Ecto neural progenitor cell (in vitro differentiated cells): ENCODE measurements at places on chromosomes 4 and X.
A peak's percentile ranks its signal among the peaks of the same experiment; 100 is the strongest.

GRCh38 chr4:79023799-79024770 lies 84.8 kb upstream of the PAQR3 start:
- no peak for DNase-seq

DNA sequence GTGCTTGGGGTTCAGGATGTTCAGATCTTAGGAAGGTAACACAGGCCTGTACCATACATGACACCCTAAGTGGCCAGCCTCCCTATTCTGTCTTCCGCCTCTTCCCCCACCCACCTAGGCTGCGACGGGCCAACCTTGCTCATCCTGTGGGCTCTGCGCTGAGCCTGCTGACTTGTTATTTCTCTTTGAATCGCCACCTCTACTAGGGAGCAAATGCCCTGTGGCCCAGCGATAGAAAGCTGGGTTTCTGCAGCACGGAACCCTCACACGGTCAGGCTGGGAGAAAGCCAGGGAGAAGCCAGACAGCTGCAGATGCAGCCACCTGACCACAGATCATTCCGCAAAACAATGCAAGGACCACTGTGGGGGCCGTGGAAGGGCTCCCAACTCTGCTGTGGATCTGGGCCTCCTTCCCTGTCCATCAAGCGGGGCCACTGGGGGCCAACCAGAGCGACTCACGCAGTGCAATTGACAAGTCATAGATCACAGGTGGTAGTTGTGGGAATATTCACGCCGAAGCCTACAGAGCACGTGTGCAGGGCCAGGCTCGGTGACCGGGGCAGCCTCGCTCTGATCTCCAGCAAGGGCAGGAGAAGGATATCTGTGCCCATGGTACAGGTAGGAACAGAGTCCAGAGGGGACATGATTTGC lies 227.5 kb downstream of the AFAP1 start:
- DNase-seq: no peak

GRCh38 chr4:38109896-38110295 lies 149.7 kb downstream of the PTTG2 start:
- DNase-seq: peak; percentile 76

- no peak for DNase-seq
These were observed 24.4 kb downstream of the ADGRL3 start for GRCh38 chr4:61224573-61224972.

DNA sequence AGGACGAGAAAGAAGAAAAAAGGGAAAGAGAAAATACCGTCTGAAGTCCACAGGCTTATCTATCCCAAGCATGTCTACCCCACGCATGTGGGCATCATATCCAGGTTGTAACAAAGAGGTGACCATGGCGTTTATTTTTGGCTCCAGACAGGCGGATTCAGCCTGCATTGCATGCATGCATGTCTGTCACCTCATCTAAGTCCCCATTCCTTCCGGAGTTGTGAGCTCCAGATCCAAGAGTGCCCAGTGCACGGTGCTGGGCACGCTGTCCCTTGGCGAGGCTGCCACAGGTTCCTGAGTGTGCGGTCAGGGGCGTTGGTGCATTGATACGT lies 905 bp upstream of the GALNTL6 start:
- DNase-seq: no peak

GRCh38 chrX:51641421-51642021 lies 22.8 kb upstream of the CENPVL3 start:
- DNase-seq: no peak
